ENCODE measurements at places on chromosomes 12 and 14.

DNA sequence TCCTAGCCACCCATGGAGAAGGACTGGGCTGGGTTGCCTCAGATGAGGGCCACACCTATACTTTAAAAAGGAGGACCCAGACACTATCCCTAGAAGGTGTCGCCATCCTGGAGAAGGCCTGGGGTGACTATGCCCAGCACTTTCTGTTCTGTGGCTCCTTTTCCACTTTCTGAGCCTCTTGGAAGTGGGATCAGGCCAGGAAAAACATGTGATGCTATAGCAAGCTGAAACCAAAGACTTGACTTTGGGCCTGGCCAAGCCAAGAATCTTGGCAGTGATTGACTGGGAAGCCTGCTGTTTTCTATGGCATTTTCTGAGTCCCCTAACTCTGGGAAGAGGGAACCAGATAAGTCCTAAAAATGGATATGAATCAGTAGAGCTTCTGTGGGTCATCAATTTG lies 332.3 kb downstream of the ZFP36L1 start:
- no peak for DNase-seq

DNA sequence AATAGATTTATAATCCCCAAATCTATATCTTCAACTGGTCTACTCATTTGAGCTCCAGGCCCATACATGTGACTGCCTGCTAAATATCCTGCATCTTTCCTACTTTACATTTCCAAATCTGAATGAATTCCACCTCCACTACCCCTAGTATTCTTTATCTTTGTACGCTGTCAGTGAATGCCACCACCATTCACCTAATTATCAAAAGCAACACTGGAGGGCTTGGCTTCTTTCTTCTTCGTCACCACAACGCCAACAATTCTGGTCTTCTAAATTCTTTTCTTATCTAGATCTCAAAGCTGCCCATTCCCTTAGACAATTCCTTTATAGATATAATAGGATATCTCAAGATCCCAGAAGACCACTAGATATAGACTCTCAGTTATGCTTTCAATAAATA lies 47.1 kb upstream of the ADAMTS20 start:
- no peak for DNase-seq

DNA sequence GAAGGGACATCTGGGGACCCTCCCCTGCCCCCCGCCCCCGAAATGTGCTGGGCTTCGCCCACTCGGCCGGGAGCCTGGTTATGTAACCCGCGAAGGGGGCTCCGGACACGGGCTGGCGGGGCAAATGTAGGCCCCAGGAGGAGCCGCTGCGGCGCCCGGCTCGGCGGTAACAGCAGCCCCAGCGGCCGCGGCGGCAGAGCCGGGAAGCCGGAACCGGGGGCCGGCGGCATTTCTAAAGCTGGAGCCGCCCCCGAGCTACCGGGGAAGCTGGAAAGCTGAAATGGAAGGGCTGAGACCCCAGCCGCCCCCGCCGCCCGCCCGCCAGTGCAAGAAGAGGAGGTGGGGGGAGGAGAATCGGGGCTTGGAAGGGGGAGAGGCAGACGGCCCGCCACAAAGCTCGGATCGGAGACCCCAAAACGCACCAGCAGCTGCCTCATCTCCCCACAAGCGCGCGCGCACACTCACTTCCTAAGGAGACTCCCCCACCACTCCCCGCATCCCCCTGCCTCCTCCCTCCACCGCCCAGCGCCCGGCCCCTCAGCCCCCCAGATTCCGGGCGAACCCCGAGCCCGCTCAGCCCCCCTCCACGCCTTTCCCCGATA lies 1.5 kb downstream of the KDM2B start:
- no peak for DNase-seq

DNA sequence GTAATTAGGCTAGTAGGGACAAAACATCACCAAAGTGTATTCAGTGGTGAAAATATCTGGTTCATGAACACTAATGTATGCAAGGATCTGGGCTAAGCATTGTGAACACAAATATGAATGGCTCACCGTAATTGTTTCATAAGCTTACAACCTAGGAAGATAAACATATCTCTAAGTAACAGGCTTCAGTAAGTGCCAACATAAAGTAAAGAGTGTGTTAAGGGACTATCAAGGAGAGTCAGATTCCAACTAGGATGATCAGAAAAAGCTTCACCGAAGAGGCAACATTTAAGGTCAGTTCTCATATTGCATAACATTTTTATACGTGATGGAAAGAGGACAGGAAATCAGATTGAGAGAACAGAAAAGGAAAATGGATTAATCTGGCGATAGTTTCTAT lies 29.4 kb downstream of the ABCC9 start:
- DNase-seq = no peak

DNA sequence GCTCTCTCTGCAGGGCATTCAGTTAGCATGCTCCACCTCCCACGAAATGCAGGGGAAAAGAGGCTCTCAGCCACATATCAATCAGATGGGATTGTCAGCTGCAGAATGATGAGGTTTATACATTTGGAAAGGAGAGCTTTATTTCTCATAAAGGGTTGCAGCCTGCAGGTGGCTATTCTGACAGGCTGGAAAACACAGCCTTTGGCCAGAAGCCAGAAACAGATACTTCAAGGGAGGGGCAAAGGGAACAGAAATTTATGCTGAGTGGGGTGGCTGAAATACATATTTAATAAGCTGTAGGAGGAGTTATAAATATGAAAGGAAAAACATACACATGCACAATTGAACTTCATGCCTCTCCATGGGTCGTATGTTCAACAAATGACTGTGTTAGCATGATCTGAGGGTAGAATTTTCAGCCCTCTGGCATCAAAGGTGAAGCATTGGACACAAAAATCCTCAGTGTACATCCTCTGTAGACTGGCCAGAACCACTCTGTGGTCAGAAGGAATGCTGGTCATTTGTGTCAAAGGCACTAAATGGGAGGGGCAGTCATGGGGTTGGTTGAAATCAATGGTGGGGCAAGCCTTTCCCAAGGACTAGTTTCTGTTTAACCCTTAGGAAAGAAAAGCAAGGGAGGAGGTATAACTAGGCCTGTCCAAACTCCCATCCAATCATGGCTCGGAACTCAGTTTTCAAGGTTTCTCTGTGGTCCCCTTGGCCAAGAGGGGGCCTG lies 62.4 kb downstream of the TMX1 start:
- no peak for DNase-seq

DNA sequence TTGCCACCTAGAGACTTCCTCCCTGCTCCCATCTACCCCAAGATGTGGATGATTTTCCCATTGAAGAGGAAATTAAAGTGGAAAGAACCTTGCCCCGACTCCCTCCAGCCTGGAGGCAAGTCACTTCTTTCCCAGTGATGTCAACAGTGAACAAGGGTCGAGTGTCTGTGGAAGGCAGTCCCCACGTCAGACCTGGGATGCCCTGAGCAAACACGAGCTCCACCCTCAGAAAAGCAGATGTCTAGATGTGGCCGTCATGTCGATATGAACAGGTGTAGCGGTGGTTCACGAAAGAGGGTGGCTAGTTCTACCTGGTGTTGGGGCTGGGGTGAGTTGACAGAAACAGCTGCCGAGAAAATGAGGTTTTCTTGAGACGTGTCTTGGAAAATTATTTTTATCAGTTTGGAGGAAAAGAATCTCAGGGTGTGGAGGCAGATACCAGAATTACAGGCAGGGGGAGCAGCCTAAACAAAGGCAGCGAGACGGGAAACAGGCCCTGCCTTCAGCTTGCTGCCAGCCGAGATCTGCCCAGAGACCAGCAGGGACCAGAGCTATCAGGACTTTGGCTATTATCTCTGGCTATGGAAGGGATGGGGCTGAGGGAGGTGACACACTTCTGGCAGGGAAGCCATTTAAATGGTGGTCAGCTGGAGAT lies 25.9 kb downstream of the SYNDIG1L start:
- DNase-seq = no peak

DNA sequence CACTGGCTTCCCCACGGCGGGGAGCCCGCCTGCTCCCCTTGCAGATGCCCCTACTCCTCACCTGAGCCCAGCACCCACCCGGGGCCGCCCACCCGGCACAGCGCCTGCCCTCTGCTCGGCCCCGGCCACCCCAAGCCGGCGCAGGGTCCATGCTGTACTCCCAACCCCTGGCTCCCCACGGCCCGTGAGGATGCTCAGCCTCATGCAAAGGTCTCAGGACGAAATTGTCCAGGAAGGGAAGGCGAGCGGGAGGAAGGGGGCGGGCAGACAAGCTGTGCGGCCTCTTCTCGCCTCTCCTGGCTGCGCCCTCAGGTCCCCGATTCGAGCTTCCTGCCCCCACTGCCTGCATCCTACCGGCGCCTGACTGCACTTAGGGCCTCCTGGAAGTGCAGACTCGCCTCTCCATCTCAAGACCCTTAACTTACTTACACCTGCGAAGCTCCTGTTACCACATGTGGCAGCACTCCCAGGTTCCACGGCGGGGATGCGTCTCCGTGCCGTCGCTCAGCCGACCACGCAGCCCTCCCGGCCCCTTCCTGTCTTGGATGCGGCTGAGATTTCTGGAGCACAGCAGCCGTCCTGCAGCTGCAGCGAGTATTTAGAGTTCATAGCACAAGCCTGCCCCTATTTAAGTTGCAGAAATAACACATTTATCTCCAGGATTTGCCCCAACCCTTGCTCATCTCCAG lies 18.0 kb downstream of the LRCOL1 start:
- no peak for DNase-seq

DNA sequence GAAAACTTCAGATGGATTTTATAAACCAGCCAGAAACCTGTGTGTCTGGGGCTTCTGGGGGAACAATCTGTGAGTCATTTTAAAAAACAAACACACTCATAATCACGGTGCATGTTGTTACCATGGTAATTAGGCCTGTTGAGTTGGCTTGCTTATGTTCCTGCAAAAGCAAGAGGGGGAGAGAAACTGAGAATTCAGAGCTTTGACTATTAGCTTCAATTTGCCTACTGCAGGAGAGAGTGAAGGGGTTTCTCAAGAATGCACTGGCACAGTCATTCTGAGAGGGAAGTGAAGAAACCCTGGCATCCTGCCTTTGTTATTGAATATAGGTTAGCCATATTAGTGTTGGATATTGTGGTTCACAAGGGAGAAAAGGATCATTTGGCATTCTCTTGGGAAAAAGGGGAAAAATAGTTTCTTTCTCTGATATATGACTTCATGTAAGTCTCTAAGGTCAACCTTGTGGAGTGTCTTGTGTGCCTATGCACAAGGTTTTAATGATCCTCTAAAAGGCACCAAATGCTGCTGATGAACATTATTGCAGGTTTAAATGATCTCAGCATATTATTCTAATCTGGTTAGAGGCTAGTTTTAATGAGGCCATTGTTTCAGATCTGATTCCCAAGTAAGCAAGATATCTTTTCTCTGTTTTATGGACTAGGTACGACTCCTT lies 12.9 kb downstream of the GNG2 start:
- DNase-seq = no peak

DNA sequence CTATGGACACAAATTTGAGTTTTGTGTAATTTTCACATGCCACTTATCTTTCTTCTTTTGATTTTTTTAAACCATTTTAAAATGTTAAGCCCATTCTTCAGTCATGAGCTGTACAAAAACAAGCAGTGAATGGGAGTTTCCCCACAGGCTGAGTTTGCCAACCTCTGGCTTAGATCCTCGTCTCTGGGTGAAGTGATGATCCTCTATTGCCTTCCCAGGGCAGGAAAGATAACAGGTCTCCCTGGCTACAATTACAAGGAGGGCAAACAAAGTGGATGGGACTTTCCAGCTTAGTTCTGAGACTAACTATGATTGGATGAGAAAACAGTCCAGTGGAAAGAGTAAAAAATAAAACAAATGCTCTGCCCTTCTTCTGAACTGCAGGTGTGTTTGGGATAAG lies 203.7 kb downstream of the SPTSSA start:
- no peak for DNase-seq

DNA sequence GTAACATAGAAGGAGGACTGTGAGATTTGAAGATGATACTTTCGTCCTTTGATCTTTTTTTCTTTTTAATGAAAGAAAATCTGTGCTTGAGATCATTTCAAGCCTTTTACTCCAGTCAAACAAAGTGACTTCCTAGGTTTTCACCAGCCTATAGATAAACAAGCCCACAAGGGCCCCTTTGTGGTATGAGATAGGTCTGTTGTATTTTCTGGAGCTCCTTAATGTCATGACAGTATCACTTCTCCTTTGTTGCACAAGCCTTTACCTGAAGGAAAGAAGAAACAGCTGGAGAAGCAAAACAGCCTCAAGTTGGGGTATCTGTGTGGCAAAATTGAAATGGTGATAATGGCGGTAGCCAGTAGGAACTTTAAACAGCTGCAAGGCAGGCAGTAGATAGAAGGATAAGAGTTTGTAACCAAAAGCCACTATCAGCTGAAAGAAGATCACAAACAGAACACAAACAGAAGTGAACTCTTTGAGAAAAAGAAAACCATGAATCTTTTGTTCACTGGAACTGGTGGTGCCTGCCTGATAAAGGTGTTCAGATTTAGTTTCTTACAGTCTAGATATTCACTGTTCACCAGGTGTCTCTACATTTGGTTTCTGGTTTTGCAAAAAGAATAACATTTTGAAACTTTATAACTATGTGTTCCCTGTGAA lies 96.8 kb downstream of the LGR5 start:
- DNase-seq = no peak

GRCh38 chr12:108514468-108514972 lies 557 bp upstream of the FICD start:
- no peak for DNase-seq

DNA sequence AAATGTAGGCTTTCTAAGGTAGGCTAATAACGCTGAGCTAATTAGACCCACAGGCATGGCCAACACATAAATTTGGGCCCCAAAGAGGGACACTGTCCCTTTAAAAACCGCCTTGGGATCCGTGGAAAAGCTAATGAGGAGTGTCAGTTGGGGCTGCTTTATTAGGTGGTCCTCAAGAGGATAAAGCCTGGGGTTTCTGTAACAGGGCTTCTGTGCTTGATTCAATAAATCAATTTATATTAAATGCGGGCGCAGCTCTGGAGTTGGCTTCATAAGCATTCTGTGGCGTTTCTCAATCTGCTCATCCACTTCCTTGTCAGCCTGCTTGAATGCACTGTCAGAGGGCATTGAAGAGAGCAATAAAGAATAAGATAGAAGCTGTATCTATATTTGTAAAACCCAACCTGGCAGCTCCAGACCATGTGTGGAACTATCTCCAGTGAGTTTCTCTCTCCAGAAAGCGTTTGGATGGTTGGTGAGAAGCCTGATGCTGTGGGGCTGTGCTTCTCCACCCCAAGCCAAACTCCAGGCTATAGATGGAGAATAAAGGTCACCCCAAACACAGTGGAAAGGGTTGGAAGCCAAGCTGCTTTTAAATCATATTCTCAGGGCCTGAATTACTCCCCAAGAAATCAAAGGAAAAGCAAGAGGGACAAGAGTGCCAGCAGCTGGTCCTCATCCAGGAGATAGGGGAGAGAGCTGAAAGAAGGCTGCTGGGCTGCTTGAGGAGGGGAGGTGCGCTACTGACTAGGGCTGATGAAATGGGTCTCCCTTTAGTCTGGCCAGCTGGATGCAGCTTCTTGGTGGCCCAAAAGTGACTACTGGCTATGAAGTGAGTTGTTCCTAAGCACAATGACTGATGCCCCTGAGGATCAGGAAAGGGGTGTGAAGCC lies 222.0 kb downstream of the PPM1H start:
- DNase-seq = no peak

- no peak for DNase-seq
Observed at GRCh38 chr12:91316161-91316906, 133.7 kb upstream of the DCN start.

Measured in T47D (cell line).